Stimulated activated CD4-positive, alpha-beta T cell treated with anti-CD3 and anti-CD28 coated beads, Interleukin-1b, Interleukin-23, amount 100 ng/mL, for 1 hour (primary cell): ENCODE measurements at places on chromosomes 3 and 15.

DNA sequence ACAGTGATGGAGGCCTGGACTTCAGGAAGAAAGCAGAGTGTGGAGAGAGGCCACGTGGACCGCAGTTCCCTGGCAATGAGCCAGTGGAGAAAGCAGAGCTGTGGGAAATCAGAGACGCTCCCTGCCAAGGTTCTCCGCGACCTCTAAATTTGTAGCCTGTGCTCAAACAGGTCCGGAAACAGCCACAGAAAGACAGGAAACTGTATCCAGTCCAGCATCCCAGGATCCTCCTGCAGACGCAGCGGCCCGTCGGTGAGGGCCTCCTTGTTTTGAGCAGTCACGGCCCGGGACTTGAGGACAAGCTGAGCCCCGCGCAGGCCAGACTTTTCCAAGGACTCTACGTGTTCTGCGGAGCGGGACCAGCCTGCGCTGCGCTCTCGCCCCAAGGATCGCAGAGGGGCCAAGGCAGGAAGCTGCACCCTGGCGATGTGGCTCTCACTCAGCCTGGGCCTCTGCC, 22.3 kb downstream of the RPSA start:
- no peak for DNase-seq

DNA sequence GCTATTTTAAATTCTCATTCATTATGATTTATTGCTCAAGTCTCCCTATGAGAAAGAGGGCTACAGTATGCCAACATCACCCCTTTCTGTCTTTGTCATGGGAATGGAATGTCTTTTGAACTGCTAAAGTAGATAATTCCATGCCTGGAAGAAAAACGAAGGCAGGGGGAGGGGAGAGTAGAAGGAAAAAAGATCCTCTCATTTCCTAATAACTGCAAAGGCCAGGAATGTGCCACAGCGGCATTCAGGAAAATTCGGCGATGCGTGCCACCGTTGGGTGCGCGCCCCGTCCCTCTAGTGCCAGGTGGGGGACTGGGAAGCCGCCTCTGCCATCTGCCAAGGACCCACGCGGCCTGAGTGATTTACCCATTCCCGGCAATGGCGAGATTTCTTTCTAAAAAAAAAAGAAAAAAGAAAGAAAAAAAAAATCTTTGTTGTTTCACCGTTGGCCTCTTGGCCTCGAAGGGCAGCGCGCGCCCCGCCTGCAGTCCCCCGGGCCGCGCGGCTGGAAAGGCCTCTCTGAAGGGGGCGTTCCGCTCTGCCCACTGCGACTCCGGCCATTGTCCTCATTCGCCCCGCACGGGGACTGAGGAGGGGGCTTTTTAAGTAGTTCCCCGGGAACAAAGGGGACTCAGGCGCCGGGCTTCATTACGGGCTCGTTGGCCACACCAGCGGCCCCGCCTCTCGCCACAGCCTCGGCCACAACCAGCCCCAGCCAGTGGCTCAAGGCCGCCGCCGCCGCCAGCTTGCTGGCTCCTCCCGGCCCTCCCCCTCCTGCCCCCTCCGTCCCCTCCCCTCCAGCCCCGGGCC, 54.5 kb downstream of the CPN2 start:
- DNase-seq = no peak

- DNase-seq = no peak
Measured at GRCh38 chr15:72217216-72217615, 13.8 kb downstream of the PKM start.

DNA sequence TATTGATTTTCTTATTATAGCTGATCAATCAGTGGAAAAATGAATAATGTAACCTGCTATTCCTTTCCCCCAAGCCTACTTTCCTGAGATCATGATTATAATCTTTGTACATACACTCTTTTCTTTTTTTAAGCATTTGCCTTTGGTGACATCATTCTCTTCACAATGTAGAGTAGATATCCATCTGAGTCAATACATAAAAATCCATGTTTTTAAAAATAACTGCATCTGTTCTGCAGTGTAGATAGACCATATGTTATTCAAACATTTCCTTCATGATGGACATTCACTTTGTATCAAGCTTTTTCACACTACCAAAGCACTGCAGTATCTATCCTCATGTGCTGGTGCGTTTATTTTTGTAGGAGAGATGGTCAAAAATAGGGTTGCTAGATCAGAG, 211.1 kb downstream of the PTPRG start:
- DNase-seq = no peak

DNA sequence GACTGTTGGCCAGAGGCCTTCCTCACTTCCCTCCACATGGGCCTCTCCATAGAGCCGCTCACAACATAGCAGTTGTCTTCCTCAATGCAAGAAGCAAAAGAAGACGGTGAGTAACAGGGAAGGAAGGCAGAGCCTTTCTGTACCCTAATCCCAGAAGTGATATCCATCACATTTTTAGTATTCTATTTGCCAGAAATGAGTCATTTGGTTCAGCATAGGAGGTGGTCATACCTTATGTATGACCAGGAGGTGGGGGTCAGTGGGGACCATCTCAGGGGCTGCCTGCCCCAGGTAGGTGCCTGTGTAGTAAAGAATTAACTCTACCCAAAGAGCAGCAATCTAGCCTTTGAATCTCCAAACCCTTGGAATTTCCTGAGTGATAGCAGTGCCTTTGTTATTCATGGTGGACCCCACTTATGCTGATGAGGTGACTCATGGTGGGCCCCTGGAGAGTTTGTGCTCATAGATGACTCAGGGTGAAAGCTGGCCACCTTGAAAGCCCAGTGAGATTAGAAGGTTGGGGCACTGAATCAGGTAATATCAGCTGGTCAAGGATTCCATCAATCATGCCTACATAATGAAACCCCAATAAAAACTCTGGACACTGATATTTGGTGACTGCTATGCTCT, 323.9 kb upstream of the IGF1R start:
- DNase-seq = no peak

- DNase-seq = no peak
Measured at GRCh38 chr3:140686128-140686527, 8.3 kb downstream of the TRIM42 start.

- DNase-seq = no peak
Measured at GRCh38 chr15:69881302-69881670, 216.4 kb downstream of the TLE3 start.

GRCh38 chr15:39709941-39710340, 72.7 kb downstream of the FSIP1 start:
- DNase-seq = no peak
